Stomach (tissue), 19 donors: ENCODE measurements at places on chromosomes 7 and 10. TPM values are rescaled to one million over a fixed set of nuclear protein-coding genes. Genes with fewer than 3 reads are reported as not detected.

DNA sequence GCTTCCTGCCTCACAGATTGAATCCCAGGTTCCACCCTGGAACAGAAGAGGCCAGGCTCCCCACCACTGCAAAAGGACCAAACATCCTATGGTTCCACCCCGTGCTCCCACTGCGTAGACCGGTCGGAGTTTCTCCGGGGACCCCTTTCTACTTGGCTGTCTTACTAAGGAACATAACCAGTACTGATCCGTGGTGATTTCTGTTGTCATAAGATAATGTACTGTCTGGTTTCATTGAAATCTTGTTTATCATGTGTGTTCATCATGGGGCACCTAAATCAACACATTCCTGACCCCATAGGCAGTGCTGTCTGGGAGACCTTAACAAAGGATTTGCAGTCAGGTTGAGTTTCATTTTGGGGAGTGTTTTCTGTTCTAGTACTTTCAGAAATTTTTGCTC, 104.5 kb downstream of the CHN2 start:
- H3K4me3 ChIP-seq: no peak overlapping the region
- no peaks in the 10 kb centered on the region for H3K36me3 ChIP-seq
- no peaks in the 10 kb centered on the region for H3K27me3 ChIP-seq
- no peaks in the 10 kb centered on the region for H3K4me1 ChIP-seq
- DNase-seq: no peak
- no peak overlapping the region for H3K27ac ChIP-seq

- H3K27ac ChIP-seq: no peak overlapping the region
- H3K27me3 ChIP-seq: no peaks in the 10 kb centered on the region
- no peaks in the 10 kb centered on the region for H3K4me1 ChIP-seq
- no peaks in the 10 kb centered on the region for H3K36me3 ChIP-seq
- H3K4me3 ChIP-seq: no peak overlapping the region
Observed at GRCh38 chr7:150858236-150859197, 6.2 kb downstream of the AOC1 start.

The CFAP70 gene
- total RNA-seq: 1.3 TPM

- H3K27ac ChIP-seq: peak overlapping the region; percentile 27
- H3K4me3 ChIP-seq: peak overlapping the region; percentile 51
- DNase-seq: no peak
- peaks cover 50% of the 10 kb centered on the region for H3K4me1 ChIP-seq
Observed at GRCh38 chr10:99234791-99235657, 628 bp downstream of the HPSE2 start.

The TCAF1 gene
- total RNA-seq: 23.5 TPM
